ENCODE measurements at places on chromosomes 2 and 18. TPM values are rescaled to one million over a fixed set of nuclear protein-coding genes. Genes with fewer than 3 reads are reported as not detected.

- no peak for DNase-seq
Measured at GRCh38 chr2:138712212-138712979, 67.8 kb downstream of the NXPH2 start.

GRCh38 chr18:22180722-22181121 is 11.3 kb downstream of the GATA6 start:
- no peak for DNase-seq

DNA sequence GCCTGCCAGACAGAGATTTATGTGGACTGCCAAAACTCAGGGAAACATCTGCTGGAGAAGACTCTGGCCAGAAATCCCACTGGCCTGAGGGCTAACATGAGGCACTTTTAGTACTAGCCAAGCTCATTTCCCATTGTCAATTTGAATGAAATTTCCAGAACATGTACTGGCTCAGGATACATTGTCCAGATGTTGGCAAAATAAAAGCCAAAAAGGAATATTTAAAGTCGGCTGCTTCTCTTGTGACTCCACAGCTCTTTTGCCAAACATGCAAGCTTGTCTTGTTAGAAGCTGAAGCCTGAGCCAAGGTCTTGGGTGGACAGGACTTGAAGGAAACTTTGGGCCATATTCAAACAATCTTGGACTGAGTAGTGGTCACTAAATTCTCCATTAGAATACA is 215.5 kb downstream of the NCKAP5 start:
- DNase-seq = no peak

DNA sequence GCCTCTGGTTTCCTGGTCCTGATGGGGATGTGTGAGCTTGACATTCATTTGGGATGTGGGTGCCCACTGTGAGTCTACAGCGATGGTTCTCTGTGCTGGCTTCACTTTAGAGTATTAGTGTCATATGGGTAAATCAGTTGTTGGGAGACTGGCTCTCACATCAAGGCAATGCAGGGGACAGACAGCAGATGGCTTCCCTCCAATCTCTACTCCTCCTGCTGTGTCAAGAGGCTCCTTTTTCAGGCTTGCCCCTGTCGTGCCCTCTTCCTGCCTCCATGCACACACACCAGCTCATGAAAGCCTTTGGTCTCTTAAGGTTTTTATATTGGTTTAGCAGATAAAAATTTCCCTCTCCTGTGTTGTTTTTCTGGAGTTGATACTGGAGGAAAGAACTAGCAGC is 315.6 kb downstream of the RDH14 start:
- DNase-seq = no peak

GRCh38 chr2:152683400-152683799 is 33.9 kb downstream of the PRPF40A start:
- no peak for DNase-seq

- DNase-seq = no peak
Measured at GRCh38 chr18:32848826-32849225, 76.0 kb upstream of the KLHL14 start.

GRCh38 chr2:52779446-52779845 is 988.2 kb upstream of the CHAC2 start:
- DNase-seq = no peak

DNA sequence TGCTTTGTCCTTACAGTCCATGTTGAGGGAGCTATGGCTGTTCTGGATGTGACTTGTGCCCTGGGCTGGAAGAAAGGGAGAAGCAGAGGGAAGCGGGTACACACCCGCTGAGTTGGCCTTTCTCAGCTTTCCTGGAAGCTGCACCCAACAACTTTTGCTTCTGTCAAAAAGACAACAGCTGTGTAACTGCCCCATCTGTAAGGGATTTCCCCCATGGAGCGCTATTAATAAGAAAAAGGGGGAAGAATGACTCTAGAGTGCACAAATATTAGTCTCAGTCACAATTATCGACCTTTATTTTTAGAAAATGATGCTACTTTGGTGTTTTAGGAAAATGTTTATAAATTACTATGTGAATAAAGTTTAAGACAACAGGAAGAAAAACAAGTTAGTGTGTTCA is 368.3 kb downstream of the RAD51AP2 start:
- no peak for DNase-seq

DNA sequence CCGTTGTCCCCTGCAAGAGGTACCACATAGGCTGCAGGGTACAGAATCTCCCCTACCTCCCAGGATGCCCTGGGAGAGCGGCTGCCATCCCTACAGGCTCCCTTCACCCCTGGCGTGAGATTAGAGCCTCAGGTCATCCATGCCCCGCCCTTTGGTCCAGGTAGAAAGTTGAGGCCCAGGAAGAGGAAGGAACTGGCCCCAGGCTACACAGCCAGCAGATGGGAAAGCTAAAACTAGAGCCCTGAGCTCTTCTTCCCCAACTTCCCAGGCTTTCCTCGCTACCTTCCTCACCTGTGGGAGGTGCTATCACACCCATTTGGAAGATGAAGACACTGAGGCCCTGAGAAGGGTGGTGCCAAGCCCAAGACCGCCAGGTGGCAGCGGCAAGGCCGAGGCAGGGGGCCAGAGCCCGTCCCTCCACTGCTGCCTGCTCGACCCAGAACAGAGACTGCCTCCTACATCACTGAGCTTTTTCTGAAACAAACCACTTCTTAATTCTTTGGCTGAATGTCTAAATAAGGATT is 25.8 kb downstream of the CIB4 start:
- no peak for DNase-seq

- DNase-seq = no peak
Measured at GRCh38 chr2:47039913-47040562, 115.1 kb downstream of the STPG4 start.

- DNase-seq = no peak
Measured at GRCh38 chr2:102008490-102008889, 16.7 kb downstream of the IL1R2 start.

GRCh38 chr18:13394801-13395200 is 176.2 kb downstream of the LDLRAD4 start:
- DNase-seq = no peak

DNA sequence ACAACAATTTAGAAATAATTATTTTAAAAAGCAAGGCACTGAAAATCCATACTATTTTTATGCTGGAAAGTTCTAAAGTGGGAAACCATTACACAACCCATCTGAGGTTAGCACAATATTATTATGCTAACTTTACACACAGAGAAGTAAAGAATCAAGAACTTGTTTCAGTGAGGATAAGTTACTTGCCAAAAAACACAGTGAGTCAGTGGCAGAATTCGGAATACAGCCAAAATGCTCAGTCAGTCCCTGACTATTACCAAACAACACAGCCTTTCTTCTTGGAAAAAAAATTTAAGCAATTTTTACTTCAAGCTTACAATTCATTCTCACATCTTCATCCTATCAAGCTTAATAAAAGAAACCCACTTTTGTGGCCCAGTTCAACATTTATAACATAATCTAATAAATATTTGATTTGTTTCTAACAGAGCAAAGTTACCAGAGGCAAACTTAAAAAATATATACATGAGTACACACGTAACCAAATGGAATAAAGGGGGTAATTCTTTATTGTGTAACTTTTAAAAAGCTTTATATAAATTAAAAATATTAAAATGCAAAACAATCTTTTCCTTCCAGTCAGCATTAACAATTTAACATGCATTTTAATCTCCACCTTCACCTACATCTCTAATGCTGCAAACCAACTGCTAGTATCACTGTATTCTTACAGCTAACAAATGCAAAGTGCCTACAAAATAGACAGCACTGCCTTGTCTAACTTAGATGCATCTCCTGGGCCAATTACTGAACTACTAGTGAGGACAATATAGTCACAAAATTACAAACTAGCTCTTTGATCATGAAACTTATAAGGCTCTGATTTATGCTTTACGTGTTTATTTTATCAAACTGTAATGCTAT is 55.2 kb downstream of the CCDC88A start:
- peak; percentile 4 for DNase-seq

The RGPD8 gene
- total RNA-seq = 55.9 TPM

The CAPN14 gene
- total RNA-seq = 0.42 TPM

The SLC11A1 gene
- total RNA-seq = 1.7 TPM

The ZSWIM2 gene
- 0.21 TPM for total RNA-seq

The ATAD2B gene
- 75.6 TPM for total RNA-seq

The NAT8 gene
- not detected for total RNA-seq

The TUBA3E gene
- not detected for total RNA-seq

The NEU2 gene
- not detected for total RNA-seq

Data from urinary bladder (tissue), 4 donors.